Coronary artery (tissue), 2 donors: ENCODE measurements at places on chromosomes 11 and 22.

DNA sequence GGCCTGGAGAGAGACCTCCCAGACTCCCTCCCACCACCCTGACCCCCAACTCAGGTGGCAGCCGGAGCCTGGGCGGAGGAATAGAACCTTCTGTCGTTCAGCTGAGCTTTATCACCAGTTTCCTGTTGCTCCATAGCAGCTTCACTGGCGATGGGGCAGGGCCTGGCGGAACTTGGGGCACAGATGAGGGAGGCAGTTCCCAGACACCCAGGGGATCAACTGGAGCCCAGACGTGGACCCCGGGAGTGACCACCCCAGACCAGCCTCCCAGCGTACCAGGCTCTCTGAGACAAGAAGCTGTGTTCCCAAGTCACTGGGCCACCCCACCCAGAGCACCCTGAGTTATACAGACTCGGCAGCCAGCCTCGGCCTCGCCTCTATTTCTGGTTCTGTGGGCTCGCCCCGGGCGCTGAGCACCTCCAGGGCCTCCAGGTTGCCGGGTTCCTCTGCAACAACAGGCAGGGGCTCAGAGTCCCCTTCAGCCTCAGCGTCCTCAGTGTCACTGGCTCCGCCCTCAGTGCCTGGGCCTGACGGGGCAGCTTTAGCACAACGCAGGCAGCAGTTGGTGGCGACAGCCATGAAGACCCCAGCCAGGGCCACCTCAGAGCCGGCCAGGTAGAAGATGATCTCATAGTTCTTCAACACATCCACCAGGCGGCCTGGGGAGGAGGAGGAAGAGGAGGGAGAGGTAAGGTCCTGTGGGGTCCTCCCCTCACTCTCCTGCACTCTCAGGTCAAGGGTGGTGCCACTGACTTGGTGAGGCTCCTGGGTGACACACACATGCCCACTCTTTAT lies 5.7 kb downstream of the SLC16A8 start:
- no peak for DNase-seq

DNA sequence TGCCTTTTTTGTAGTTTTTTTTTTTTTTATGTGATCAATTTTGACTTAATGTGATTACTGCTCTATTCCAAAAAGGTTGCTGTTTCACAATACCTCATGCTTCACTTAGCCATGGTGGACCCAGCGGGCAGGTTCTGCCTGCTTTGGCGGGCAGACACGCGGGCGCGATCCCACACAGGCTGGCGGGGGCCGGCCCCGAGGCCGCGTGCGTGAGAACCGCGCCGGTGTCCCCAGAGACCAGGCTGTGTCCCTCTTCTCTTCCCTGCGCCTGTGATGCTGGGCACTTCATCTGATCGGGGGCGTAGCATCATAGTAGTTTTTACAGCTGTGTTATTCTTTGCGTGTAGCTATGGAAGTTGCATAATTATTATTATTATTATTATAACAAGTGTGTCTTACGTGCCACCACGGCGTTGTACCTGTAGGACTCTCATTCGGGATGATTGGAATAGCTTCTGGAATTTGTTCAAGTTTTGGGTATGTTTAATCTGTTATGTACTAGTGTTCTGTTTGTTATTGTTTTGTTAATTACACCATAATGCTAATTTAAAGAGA lies 12.5 kb downstream of the CCND1 start:
- DNase-seq = no peak

DNA sequence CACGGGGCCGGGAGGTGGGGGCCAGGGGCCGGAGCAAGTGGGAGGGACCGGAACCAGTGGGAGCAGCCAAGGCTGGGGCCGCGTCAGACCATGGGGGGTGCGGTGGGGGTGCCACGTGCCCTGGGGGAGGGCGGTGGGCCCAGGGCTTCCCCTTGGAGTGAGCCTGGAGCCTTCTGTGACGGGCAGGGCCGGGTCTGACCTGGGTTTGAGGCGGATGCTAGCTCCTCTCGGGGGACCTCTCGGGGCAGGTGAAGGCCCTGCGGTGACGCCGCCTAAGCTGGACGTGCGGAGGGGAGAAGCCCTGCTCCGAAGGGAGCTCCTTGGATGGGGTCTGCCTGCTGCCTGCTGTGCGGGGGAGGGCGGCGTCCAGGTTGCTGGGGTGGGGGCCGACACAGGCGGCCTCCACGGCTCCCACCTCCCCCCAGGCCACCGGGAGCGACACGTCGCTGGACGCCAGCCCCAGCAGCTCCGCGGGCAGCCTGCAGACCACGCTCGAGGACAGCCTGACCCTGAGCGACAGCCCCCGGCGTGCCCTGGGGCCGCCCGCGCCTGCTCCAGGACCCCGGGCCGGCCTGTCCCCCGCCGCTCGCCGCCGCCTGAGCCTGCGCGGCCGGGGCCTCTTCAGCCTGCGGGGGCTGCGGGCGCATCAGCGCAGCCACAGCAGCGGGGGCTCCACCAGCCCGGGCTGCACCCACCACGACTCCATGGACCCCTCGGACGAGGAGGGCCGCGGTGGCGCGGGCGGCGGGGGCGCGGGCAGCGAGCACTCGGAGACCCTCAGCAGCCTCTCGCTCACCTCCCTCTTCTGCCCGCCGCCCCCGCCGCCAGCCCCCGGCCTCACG lies 115.0 kb downstream of the CACNA1I start:
- DNase-seq = no peak

DNA sequence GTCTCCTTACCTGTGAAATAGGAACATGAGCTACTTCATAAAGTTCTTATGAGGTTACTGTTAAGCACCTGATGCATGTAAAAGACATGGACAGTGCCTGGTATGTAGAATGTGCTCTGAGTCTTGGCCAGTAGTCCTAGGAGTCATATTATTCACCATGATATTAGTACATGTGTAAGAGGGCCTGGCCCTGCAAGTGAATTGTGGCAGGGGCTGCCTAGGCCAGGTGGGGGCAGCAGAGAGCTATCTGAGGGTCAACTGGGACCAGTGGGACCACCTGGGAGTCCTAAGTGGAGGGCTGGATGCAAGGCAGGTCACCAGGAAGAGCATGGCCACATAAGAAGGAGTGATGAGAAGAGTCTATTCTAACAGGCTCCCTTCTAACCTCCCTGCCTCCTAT lies 529.5 kb downstream of the SOX6 start:
- no peak for DNase-seq

- DNase-seq = no peak
These were observed 111.7 kb upstream of the RASSF10 start for GRCh38 chr11:12897390-12897789.

DNA sequence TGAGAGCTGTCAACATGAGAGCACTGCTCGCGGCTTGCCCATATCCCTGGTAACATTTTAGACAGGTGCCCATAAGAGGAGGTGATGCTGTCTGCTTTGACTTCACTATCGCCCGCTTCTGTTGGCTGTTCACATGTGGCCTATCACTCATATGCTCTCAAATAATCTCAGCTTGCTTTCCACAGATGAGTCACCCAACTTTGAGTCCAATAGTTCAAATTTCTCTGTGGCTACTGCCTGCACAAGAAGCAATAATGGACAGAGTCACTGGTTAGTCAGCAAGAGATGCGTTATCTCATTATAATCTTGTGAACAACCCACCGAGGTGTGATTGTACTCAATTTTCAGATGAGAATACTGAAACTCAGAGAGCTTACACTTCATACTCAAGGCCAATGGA lies 1714.1 kb downstream of the LRRC4C start:
- no peak for DNase-seq

- no peak for DNase-seq
These were observed 13.2 kb upstream of the OR4C12 start for GRCh38 chr11:49995565-49995964.

GRCh38 chr11:105741488-105742020 lies 131.7 kb downstream of the GRIA4 start:
- no peak for DNase-seq

DNA sequence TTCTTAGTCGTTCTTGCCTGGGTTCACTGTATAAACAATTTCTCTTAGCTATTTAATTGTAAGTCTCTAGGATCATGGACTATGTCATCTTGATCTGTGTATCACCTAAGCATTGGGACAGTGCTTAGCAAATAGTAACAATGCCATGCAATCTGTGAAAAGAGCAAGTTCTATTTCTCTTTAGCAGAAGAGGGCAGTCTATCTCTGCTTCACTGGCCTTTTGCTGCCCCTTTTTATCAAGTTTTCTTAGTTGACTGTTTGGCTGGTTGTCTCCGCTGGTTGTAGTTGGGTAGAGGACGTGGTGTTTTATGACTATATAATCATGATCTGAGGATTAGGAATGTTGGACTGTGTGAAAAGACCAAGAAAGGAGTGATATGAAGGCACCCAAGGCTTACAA lies 315.0 kb downstream of the JRKL start:
- DNase-seq = no peak

- no peak for DNase-seq
These were observed 43.1 kb downstream of the LRP5 start for GRCh38 chr11:68355471-68355870.

DNA sequence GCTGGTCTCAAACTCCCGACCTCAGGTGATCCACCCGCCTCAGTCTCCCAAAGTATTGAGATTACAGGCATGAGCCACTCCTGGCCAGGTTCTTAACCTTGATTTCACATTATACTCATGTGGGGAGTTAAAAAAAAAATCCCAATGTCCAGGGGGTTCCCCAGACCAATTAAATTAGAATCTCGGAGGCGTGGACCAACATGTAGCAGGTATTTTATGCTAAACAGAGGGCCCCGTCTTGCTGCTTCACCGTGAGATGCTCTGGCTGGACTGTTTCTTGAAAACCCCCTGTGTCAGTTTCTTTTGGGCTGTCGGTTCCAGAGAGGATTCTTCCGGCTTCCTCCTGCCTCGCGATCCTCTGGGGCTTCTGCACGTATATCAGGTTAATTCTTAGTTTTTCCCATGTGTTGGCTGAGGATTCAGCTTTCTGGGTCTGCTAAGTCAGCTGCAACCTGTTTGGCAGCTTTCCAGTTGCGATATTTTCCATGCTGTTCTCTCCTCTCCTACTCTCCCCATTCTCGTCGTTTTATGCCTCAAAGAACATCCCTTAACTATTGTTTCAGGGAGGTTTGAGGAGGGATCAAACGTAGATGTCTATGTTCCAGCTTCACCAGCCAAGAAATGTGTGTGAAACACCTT lies 50.6 kb upstream of the ACCSL start:
- peak; percentile 17 for DNase-seq

GRCh38 chr11:121348220-121348875 lies 55.8 kb downstream of the SC5D start:
- no peak for DNase-seq

DNA sequence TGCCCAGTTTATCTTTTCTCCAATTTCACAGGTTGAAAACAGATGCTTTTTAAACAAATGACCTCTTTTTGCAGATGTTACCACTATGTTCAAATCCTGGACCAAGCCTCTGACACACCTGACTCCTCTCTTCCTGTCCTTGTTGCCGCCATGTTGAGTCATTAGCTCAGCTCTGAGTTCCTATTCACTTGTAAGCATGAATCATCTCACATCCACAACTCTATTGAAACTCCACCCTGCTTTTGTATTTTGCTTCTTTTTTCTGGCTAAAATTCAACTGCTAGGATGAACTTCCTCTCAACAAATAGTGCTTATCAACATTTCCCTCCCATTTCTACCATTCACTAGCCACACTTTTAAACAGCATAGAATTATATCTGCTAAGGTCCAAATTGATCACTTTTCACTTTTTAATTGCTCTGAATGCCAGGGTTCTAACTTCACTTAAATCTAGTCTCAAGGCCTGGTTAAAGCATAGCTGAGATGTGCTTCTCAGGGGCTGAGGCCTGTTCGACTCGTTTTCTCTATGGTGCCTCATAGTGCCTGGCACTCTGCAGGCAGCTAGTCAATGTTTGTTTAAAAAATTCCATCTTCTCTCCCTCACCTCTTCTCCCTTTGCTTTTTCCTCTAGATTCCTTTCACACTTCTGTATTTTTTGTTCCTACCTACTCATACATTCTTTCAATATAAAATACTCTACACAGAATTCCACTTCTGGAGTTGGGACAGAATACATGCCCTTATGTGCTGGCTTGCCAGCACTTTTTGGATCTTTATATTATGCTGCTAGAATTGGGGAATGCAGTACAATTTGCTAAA lies 3.9 kb downstream of the JOSD1 start:
- no peak for DNase-seq

- DNase-seq = peak; percentile 65
These were observed 1.5 kb downstream of the SLC7A4 start for GRCh38 chr22:21030621-21031544.

DNA sequence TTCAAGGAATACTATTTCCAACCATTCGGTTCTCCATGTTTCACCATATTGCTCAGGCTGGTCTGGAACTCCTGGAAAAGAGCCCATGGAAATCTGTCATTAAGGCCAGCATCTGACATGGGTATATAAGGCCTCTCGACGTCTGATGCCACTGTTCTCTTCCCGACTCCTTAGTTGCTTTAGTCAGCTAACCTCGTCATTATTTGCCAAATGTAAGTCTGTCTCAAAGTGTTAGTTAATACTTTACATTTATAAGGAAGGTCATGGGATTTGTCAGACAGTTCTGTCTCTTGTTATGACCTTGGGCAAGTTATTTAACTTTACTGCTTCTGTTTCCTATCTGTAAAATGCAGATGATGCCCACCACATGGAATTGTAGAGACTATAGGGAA lies 1.6 kb downstream of the MRPL48 start:
- DNase-seq = no peak

DNA sequence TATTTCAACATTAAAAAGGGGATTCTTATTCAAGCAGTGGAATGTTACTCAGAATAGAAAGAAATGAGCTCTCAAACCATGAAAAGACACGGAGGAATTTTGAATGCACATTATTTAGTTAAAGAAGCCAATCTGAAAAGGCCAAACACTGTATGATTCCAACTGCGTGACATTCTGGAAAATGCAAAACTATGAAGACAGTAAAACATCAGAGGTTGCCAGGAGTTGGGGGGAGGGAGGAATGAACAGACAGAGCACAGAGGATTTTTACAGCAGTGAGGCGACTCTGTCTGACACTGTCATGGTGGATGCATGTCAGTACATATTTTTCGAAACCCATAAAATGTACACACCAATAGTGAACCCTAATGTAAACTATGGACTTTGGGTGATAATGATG lies 22.9 kb upstream of the THY1 start:
- DNase-seq = no peak

DNA sequence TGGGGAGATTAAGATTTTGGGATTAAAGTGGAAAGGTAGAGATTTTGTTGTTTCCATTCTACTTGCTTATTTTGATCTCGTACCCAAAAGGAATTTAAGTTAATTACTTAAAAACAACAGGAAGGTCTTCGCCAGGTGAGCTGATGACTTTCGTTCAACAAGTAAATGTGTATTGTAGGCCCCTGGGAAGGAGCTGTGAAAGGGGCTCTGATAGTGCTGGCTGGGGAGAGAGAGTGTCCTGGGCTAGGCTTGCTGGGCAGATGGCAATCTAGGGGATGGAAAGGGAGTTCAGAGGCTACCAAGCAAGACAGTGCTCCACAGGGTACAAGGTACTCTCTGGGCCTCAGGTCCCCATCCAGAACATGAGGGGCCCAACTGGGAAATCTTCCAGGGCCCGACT lies 189.4 kb downstream of the CEP164 start:
- no peak for DNase-seq
